ENCODE measurements at places on chromosomes 4 and X.

DNA sequence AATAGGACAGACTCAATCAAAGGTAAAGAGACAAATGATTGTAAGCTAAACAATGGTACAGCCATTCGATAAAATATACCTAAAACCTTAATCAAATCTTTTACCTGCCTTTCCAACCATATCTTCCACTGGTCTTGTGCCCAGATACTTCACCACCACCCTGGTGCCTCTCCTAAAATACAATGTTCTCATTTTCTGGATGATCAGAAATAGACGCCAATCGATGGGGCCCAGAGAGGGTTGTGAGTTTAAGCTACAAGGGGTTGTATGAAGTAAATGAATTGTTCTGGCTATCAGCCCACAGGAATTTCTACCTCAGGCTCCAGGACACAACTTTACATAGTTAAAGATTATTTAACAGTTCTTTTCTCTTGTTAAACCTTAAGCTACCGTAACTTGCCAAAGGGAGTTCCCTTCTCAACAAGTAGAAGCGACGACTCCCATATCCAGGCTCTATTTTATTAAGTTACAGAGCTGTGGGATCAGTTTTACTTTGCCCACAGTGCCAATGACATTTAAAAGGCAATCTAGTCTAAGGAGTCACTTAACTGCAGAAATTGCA is 99.1 kb downstream of the CHRNA9 start:
- no peak for ATAC-seq

- ATAC-seq: no peak
Measured at GRCh38 chrX:23792861-23793553, 10.0 kb downstream of the SAT1 start.

- ATAC-seq: no peak
Measured at GRCh38 chrX:149629730-149630387, 1.7 kb downstream of the TMEM185A start.

GRCh38 chr4:8280876-8281440 is 11.4 kb downstream of the HTRA3 start:
- no peak for ATAC-seq

DNA sequence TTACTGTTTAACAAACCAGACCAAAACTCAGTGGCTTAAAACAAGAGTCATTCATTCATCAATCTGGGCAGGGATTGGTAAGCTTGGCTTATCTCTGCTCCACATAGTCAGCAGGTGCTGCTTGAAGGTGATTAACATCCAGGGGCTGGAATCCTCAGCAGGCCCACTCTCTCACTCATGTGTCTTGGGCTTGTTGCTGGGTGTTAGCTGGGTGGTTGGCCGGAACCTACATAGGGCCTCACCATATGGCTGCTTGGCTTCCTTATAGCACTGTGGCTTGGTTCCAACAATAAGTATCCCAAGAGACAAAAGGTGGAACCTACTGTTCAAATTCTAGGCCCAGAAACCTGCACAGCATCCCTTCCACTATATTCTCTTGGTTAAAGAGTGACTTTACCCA is 125.0 kb downstream of the RASGEF1B start:
- no peak for ATAC-seq

DNA sequence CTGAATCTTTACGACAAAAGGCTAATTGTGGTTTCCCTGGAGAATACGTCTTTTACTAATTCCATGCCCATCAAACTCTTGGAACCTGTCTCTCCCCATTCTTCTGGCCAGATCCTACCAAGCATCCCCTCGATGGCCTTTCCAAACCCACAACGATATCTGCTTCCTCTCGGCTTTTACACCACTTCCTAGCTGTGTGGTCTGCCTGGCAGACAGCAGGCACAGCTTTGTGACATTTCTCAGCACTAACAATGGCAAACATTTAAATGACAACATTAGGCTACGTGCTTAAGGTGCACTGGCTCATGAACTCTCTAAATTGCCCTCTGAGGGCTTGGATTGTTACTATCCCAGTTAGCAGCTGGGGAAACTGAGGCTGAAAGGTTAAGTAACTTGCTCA is 141.0 kb downstream of the NSUN7 start:
- ATAC-seq: no peak
